ENCODE measurements at places on chromosomes 6 and 20.

GRCh38 chr6:146775220-146775619 is 176.4 kb downstream of the ADGB start:
- no peak for DNase-seq

- no peak for DNase-seq
Measured at GRCh38 chr6:100490065-100490464, 25.3 kb upstream of the SIM1 start.

GRCh38 chr20:58826271-58826670 is 24.4 kb downstream of the GNAS-AS1 start:
- DNase-seq, result no peak

DNA sequence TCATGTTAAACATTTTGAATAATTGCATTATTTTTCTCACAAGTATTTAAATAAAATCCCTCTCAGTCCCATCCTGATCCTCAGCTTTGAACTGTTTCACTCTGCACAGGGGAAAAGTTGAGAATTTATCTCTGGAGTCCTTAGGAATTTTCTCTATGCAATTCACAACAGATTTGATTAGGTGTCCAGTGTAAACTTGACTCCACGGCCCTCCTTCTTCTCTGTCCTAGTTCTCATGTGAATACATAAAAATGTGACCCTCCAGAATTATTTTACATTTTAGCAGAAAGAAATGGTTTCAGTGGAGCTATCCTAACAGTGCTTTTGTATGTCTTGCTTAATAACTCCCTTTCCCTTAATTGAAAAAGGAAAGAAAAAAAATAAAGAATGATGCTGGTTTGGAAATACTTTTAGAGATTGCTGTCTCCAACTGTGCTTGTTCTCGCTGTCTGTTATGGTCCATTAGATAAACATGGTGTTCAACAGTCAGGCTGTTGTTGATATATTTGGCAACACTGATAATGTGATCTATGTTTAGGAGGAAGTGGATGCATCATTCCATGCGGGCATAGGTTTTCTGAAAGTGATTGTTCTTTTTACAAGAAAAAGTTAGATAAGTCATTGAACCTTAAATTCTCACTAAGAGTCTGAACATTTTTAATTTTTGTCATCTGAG is 599.4 kb upstream of the CITED2 start:
- DNase-seq, result no peak

GRCh38 chr6:114897536-114897935 is 554.7 kb upstream of the HS3ST5 start:
- DNase-seq, result no peak

DNA sequence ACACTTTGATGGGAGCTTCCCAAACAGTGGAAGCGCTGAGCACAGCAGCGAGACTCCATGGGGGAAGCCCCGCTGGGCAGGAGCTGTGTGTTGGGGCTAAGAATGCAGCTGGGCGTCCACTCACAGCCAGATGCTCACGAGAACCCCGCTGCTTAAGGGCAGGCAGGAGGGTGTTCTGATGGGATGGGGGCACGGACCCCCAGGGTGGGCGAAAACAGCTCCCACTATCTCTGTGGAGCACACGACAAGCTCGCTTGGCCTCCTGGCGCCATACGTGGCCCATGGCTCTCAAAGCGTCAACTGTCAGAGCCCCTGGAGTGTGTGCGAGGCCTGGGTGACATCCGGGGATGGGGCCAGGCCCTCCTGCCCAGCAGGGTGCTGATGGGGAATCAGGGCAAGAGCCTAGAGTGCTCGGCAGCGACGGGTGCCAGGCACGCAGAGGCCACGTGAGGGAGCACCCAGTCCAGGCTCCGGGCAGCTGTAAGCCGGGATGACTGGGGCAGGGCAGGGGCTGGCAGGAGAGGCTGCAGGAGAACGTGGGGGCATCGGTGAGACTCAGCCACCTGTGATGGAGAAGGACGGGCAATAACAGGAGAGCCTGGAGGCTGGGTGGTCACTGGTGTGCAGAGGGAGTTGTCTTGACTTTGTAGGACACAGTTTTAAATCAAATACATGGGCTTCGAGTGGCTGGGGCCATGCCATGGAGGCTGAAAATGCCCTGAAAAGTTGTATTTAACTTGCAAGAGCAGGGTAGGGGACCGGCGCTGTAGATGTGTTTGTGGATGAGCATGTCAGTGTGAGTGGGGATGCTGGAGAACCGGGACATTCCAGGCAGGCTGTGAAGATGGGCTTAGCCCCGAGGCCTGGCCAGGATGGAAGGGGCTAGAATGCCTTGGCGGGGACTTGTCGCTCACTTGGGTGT is 27.3 kb downstream of the PYGB start:
- DNase-seq, result no peak

DNA sequence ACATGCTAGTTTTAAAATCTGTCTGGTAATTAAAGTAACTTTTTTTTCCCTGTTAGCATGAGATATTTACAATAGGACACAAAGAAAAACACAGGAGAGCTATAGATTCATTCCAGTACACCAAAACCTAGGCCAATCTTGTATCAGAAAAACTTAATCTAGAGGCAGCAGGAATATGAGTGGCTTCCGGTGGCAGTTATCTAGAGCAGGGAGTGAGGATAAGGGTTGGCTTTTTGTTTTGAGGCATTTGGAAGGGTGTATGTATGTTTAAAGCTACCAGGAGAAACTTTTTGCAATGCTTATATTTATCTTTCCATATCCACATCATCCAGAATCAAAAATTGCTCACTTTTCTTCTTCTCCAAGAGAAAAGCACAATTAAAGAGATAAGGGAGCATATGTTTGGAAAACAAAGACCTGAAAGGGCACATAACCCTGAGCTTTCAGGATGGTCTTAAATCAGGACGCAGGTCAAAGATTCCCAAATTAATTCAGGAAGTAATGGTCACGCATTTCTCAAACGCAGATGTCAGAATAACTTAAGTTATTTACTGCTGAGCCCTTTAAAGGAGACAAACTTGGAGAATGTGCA is 13.1 kb downstream of the TFAP2A start:
- DNase-seq, result no peak

DNA sequence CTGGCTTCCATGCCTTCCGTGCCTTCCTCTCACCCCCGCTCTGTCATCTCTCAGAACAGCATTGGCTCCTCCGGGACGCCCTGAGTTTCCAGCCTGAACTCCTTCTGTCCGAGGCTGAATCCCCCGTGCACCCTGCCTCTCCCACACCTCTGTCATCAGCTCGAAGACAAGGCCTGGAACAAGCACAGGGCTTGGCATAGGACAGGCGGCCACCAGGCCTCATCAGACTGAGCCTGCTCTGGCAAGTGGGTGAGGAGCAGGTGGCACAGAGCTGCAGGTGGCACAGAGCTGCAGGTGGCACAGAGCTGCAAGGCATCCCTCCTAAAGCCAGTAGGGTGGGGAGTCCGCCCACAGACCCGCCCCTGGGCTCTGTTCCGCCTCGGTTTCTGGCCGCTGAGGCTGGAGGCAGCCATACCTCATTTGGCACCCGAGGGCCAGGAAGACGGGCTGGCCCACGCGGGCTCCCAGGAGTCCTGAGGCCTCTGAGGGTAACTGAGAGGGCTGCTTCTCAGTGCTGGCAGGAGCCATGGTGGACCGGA is 60.2 kb downstream of the EZR start:
- DNase-seq, result no peak

DNA sequence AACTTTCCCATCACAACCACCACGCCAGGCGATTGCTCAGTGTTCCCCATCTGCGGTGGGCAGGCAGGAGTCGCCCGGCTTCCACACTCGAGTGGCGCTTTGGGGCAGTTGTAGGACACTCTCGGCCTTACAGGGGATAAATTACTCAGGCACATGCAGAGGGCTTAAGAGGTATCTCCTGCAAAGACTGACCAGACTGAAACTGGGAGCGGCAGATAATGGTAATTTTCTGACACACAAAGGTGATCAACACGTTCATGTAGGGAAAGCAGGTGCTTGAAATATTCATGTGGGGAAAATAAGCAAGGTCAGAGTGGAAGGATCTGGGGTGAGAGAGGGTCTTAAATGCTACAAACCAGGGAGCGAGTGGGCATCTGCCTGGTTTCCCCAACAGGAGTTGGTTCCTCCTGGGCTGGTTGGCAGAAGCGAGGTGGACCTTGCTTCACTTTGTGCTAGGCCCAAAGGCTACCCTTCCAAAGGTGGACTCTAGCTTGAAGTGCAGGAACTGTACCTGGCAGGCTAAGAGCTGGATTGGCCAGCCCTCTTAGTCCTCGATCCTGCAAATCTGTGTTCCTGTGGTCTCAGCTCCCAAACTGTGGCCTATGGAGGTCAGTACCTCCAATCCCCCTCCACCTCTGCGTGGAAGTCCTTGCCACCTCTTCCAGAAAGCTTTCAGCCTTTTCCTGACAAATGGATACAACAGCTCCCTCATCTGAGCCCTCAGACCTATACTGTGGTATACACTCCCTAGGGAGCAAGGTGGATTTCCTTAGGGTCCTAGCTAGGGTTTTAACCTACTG is 16.7 kb downstream of the PLAGL2 start:
- no peak for DNase-seq
